ENCODE measurements at places on chromosomes 5 and 9.

- no peak for DNase-seq
These were observed 30.5 kb upstream of the ZSWIM6 start for GRCh38 chr5:61301341-61302199.

DNA sequence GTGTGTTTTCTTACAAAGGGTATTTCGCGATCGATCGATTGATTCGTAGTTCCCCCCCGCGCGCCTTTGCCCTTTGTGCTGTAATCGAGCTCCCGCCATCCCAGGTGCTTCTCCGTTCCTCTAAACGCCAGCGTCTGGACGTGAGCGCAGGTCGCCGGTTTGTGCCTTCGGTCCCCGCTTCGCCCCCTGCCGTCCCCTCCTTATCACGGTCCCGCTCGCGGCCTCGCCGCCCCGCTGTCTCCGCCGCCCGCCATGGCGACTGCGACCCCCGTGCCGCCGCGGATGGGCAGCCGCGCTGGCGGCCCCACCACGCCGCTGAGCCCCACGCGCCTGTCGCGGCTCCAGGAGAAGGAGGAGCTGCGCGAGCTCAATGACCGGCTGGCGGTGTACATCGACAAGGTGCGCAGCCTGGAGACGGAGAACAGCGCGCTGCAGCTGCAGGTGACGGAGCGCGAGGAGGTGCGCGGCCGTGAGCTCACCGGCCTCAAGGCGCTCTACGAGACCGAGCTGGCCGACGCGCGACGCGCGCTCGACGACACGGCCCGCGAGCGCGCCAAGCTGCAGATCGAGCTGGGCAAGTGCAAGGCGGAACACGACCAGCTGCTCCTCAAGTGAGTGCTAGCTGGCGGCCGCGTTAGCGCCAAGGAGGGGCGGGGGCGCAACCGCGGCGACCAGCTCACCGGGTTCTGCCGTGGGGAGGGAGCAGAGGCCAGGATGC lies 480 bp downstream of the LMNB1 start:
- DNase-seq: no peak

DNA sequence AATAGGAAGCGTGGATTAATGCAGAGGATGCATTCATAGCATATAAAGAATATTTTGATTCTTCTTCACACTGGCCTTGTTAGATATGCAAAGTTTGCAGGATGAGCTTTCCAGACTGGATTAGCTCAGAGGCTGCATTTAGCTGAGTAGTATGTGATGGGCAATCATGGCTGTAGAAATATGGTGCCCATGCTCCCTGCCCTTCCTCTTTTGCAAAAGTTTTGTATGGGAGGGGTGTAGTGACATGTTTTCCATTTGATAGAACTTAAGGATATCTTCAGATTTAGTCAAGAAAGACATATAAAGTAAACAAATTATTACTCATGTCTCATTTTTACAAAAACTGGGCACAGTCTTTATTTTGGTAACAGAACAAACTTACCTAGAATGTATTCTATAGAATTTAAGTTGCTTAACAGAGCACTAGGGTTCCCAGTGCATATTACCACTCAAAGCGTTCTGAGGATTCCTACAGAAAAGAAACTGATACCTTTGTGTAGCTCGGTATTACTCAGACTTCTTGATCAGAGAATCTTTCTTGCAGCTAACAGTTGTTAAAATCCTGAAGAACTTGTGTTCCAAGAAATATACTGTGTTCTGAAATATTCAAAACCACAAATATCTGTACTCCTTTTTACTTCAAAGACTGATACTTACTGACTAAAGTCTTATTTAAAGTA lies 9.8 kb downstream of the GTF3C4 start:
- no peak for DNase-seq

DNA sequence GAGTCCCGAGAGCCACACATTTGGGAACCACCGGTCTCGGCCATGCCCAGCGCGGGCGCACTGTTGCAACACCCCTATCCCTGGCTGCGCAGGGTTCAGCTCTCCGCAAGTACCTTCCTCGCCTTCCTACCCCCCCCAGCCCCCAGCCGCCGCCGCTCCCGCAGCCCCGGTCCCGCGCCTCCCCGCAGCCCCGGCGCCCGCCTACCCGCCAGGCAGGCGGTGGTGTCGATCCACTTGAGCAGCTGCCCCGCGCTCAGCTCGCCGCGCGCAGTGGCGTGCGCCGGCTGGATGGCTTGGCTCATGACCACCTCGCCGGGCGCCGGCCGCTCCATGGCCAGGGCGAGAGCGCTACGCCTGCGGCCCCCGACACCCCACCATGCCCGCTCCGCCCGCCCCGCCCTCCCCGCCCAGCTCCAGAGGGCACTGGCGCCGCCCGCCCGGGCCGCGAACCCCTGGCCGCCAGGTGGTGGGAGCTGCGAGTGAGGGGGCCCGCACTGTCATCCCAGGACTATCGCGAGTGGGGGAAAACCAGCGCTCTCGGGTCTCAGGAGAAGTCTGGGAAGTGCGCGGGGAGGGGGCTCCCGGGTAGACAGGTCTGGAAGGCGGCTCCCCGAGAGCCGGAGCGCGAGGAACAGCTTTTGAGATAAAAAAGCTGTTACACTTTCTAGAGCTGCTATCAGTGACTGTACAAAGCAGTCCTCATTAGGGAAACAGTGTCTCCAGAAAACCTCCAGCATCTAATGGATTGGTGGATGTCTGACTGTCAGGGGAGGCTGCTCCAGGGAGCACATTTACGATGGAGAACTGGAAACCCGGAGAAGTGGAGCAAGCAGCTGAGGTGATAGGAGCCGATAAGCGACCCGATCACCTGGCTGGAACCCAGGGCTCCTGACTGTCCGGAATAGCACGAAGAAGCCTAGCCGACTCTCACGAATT lies at the start of gene ACOT12:
Gene ACOT12, minus strand, starts transcription at position 352 of the 936 bp plus-strand sequence. Its CDS starts 20 bp downstream, at position 332.
- no peak for DNase-seq

DNA sequence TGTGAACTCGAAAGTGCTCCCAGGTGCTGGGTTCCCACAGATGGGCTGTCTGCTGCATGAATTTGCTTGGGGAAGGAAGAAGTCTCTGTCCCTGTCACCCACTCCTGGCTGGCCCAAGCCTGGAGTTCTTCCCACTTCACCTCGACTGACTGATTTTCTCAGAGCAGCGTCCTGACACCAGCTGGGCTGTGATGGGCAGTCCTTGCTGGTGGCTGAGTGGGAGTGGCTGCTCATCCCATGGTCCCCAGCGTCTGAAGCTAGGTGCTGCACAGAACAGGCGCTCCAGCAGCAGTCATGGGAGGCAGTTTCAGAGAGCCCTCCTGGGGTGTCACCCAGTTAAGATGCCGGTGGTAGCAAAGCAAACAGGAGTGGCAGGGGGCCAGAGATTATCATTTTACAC lies 10.1 kb upstream of the NEURL1B start:
- DNase-seq: no peak

DNA sequence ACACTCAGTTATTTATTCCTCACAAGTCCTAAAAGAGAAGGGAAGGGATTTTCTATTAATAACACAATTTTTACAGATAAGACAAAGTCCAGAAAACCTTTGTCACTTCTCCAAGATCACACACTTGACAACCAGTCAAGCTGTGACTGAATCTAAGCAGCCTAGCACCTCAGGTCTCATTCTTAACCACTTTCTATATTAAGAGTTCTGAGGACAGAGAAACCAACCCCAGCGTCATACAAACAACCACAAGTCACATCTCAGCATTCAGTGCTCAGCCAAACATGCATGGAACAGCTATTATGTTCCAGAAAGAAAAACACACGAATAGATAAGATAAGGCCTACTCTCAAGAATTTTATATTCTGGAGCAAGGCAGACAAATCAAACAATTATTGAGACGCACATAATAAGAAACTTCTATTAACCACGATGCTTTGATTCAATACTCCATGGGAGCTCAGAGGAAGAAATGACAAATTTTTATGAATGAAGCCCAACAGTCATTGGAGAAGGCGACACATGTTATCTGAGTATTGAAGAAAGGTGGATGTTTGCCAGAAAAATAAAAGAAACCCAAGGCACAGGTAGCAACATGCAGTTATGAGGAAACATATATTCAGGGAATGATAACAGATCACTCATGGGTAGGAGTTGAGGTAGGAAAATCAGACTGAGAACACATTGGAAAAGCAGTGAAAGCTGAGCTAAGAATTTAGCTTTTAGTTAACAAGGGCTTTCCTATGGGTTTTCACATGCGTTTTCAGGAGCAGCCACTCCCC lies 113.1 kb downstream of the HTR4 start:
- no peak for DNase-seq

DNA sequence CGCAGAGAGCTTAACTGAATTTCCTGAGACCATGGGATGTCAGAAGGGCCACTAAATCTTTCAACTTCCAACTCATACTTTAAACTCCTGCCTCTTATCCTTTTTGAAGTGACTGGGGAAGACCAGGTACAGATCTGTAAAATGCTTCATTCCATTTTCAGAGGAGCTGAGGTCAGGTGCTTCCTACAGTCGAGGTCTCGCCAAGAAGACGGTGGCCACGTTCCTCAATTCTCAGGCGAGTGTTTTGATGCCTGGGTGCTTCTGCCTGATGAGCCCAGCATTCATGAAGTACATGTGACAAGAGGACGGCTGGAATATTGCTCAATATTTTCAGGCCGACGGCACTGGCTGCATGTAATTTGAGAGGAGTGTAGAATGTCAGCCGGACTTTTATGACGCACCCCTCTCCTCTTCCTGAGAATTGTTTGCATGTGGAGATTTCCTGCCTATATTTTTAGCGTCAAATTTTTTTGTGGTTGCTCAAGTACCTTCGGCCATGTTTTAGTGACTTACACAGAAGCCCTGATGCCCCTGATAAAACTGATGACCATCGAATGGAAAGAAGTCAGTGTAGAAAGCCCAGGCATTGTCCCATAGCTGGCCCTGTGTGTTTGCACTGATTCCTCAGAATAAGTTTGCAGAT lies 38.8 kb upstream of the GLRX start:
- no peak for DNase-seq

- DNase-seq: no peak
These were observed 6.5 kb upstream of the ACSL6 start for GRCh38 chr5:132017738-132018625.

DNA sequence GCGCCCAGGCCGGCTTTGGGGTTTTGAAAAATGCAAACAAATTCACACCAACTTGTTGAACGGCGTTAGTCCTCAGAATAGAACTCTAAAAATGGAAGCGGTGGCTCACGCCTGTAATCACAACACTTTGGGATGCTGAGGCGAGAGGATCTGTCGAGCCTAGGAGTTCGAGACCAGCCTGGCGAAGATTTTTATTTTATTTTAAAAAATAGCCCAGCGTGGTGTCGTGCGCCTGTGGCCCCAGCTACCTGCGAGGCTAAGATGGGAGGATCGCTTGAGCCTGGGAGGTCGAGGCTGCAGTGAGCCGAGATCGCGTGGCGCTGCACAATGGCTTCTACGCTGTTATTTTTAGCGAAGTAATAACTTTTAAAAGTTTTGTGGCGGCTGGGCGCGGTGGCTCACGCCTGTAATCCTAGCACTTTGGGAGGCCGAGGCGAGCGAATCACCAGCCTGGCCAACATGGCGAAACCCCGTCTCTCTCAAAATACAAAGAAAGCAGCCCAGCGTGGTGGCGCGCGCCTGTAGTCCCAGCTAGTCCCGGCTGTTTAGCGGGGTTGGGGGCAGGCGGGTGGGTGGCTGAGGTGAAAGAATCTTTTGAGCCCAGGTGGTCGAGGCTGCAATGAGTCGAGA lies 694 bp upstream of the PLIN2 start:
- no peak for DNase-seq

DNA sequence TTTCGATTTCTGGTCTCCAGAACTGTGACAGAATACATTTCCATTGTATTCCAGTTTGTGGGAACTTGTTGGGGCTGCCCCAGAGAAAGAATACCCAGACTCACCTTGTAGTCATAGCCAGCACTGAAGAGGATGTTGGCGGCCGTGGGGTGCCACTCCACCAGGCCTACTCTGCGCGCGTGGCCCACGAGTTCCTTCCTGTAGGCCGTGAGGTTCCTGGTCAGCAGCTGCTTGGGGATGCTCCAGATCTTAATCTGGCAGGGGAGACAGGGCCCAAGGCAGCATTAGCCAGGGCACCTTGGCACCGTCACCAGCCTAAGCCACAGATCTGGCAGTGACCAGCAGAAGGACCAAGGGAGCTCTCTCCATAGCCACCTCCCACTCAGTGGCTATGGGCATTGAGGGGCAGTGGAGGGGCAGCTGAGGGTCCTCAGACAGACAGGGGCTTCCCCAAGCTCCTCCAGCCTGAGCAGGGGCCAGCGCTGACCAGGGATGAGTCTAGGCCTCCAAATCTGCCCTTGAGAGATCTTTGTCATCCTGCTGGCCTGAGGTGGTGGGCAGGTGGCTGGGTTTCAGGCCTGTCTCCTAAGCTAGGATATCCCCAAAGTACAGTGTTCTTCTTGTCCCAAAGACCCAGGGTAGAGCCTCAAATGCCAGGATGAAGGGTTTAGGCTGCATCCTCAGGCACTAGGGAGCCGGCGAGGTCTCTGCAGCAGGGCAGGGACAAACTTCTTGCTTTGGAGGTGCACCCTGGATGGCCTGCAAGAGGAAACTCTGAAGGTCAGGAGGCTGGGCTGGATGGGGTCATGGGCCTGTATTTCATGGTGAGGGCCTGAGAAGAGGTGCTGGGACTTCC lies 15.9 kb upstream of the TRIM14 start:
- no peak for DNase-seq

DNA sequence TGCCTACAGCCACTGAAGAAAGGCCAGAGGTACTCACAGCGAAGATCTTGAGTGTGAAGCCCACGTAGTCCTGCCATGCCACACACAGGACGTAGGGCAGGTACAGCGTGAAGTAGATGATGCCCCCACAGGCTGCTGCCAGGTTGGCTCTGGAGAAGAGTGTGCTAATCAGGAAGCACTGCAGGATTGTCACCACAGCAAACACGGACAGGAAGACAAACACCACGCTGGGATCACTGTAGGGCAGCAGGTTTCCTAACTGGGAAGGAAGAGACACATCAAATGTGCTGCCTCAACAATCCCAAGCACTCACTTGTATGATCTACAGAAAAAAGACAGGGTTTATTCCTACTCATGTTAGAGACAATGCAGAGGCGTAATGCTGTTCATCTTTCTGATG lies 63.0 kb downstream of the NIPSNAP3B start:
- no peak for DNase-seq

DNA sequence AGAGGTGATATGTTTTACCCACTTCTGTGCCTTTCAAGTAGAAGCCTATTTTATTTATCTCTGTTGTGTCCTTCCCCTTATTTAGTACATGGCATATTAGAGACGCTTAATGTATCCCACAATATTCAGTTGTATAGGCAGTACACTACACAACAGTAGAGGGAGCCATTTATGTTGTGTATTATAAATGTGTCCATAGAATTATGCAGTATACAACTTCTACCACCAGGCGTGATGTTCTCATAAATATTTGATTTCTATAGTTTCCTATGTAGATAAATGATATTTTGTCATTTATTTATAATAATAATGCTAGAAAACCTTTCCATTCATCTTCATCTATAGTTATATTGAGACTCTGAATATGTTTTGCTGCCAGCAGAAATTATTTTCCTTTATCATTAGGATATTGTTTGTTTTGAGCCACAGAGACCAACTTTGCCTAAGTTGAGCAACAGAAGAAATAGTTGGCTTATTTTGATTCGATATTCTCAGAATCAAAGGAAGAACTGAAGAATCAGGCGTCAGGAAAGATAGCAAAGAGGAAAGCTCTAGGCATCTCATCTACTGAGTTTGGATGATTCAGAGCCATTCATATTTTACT lies 81.7 kb downstream of the ADAMTS19 start:
- DNase-seq: no peak

- DNase-seq: no peak
These were observed 14.9 kb downstream of the ARHGEF28 start for GRCh38 chr5:73640861-73641320.

GRCh38 chr5:19044931-19045695 lies 942.9 kb downstream of the CDH18 start:
- DNase-seq: peak; percentile 6

Measured in cerebellar nuclear complex (tissue), 1 donor.